NCI-H1092 treated with DMSO at 0.1 percent for 48 hours (cell line): ENCODE measurements at places on chromosomes 1 and 21.

DNA sequence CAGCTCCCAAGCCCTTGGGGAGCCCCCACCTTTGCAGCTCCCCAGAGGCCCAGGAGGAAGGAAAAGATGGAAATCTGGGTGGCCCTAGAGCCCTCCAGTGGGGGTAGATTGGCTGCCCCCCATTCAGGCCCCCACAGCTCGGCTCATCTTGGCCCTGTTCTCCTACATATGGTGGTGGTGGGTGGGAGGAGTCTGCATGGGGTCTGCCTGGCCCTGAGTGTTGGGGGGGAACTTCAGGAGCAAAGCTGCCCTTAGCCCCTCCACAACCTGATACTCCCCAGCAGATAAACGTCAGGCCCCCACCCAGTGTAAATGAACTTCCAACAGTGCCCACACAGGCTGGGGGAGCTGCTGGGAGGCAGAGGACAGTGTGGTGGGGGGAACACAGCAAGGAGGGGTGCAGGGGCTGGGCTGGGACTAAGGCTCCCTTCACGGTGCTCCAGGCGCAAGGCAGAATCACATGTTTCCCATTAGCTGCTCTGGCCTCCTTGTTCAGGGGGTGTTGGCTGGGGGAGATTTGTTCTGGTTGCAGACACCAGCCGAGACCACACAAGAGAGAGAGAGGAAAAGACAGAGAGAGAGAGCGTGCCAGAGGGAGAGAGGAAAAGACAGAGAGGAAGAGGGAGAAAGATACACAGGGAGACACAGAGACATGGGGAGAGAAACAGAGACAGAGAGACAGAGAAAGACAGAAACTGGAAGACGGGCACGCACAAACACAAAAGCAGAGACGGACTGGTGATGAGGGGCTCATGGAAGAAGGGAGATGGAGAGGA, 42.6 kb downstream of the AHDC1 start:
- no peak for DNase-seq

DNA sequence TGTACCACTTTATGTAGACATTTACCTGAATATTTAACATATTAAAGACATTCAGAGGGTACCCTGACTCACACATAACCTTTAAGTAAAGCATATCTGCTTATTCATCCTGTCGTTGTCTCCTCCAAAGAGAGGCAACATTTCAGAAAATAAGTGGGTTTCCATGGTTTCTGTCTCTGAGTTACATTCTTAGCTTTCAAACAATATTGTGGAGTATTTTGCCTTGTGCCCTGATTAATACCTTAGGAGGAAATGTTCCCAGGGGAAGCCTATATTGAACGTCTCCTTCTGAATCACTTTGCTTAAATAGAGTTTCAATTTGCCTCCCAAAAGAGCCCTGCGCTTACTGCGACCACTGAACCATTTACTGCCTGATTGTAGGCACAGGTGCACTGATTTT, 26.1 kb downstream of the PALMD start:
- no peak for DNase-seq

GRCh38 chr1:3068564-3069431, at the start of gene PRDM16:
Gene PRDM16 (plus strand): TSS chr1:3069203. CDS start chr1:3069260, 57 bp downstream.
- peak; percentile 3 for DNase-seq

GRCh38 chr1:216476341-216476740, 53.1 kb upstream of the USH2A start:
- no peak for DNase-seq

- DNase-seq: peak; percentile 75
Measured at GRCh38 chr1:165218731-165219130, 137.8 kb downstream of the LMX1A start.

GRCh38 chr1:21313203-21313885, 23.1 kb upstream of the ECE1 start:
- DNase-seq: no peak

DNA sequence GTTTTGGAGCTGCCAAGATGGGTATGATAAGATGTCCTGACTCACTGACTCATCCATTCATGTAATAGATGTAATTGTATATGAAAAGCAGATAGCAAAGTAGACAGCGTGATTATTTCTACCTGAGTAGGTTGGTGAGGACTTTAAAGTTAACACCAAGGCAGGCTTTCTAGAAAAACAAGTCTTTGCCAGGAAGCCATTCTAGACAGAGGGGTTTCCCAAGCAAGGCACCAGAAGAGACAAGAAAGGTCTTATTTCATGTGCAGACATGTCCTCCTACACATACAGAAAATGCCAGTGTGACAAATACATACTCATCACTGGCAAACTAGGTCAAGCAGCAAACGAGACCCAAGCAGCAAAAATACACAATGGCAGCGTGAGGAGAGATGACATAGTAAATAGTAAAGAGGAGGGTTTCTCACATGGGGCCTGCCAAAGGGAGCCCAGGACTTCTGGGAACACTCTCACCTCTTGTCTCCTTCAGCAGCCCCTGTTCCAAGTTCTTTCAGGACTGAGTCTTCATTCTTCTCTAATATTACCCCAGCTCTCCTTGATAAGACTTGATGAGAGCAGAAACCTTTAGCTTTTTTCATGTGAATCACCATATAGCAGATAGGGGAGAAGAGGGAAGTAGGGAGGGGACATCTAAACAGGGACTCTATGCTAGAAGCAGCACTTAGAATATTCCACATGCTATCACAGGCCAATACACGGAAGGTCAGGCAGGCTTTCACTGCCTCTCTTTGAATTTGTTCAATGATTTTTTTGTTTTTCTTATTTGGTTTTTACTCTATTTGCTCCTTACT, 114.6 kb upstream of the ATP1B1 start:
- DNase-seq: no peak

- peak; percentile 31 for DNase-seq
Measured at GRCh38 chr1:192807211-192808162, 1.4 kb upstream of the RGS2 start.

DNA sequence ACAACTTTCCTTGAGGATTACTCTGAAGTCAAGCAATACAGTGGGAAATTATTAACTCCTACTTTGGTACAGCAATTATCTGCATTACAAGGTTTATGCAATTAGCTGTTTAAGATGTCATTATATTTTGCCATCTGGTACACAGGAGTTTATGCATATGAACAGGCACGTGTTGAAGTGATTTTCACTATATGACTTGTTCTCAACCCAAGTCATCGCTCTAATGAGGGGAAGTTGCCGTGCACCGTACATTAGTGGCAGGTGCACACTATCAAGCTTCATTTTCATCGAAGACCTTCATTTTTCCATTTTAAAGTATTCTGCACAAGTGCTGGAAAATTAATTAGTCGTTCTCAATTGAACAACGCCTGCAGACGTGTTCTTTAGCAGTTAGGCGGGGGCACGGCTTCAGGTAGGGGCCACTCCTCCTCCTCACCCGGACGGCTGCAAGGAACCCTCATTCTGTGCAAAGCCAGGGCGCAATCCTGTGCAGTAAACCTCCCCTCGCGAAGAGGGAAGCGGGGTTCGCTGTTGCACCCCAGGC, 39.8 kb upstream of the NFIA start:
- no peak for DNase-seq

- no peak for DNase-seq
Measured at GRCh38 chr1:42935313-42935895, 23.3 kb downstream of the SLC2A1 start.

DNA sequence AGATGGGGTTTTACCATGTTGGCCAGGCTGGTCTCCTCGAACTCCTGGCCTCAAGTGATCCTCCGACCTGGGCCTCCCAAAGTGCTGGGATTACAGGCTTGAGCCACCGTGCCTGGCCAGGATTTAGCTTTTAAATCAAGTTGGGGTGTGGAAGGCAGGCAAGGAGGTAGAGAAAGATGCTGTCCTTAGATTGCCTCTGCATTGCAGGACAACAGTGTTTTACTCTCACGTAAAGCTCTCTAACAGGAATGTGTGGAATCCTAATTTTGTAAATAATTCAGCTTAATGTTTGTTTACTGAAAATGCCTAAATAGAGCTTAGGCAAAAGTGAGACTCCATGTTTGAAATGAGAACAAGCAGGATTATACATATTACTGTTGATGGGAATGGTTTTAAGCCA, 29.5 kb upstream of the TGFB2 start:
- no peak for DNase-seq

- no peak for DNase-seq
Measured at GRCh38 chr1:20348326-20348915, 57.7 kb downstream of the VWA5B1 start.

DNA sequence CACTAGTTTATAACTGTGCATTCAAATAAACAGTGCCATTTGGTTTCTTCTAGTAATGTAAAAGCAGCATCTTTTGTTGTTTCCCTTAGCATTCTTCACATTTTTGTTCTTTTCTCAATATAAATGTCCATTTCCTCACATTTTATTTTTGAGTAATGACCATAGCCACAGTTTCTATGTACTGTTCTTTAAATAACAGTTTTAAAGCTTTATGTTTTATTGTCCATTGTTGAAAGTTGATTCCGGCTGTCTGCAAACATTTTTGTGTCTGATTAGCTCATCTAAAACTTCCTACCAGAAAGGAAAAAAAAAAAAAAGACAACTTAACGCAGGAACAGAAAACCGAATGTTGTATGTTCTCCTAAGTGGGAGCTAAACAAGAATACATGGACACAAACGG, 139.7 kb downstream of the MAGI3 start:
- no peak for DNase-seq

GRCh38 chr1:85847356-85847755, 139.1 kb upstream of the ZNHIT6 start:
- DNase-seq: no peak

DNA sequence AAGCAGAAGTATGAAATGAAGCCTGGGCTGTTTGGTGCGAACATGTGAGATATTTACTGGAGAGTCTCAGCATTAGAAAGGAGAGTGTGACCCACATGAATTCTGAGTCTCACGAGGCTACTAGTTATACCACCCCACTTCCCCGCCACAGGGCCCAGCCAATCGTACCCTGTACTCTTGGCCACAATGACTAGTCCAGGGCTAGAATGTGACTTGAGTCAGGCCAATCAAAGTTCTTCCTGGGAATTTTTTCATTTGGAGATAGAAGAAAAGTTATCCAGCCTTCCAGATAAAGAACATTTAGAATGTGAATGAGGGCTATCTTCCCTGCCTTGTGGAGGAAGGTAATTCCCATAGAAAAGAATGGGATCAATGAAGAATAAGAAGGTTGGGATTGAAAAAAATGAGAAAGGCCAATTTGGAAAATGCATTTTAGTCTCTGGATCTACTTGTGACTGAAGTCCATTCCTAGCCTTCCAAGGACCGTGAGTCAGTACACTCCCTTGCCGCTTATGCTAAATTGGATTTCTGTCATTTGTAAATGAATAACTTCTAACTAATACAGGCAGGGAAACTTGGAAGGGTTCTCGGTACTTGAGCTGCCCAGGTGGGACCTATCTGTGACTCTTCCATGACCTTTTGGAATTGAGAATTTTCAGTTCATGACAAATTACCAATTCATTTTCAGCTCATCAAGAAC, 12.3 kb upstream of the RIMKLA start:
- no peak for DNase-seq

- DNase-seq: no peak
Measured at GRCh38 chr1:172628401-172628800, 30.5 kb upstream of the FASLG start.

DNA sequence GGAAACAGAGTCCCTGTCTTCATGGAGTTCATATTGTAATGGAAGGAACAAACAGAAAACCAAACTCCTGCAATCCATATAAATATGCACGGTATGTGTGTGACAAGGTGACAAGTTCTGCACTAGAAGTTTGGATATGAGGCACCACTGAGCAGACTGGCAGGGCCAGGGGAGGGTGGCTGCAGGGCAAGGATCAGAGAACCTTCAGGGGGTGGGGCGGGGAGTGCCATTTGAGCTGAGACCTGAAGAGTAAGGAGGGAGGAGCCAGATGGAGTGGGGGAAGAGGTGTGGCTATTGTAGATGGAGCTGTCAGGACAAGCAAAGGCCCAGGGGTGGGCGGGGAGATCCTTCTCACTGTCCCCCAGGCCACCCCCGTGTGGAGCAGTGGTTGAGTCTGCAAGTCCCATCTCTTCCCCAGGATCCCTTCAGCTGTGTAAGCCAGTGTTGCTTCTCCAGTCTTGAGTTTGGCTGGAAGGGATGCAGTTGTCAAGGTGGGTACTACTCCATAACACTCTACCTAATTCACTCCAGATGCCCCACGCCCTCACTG, 76.4 kb downstream of the ATP5PO start:
- DNase-seq: no peak

DNA sequence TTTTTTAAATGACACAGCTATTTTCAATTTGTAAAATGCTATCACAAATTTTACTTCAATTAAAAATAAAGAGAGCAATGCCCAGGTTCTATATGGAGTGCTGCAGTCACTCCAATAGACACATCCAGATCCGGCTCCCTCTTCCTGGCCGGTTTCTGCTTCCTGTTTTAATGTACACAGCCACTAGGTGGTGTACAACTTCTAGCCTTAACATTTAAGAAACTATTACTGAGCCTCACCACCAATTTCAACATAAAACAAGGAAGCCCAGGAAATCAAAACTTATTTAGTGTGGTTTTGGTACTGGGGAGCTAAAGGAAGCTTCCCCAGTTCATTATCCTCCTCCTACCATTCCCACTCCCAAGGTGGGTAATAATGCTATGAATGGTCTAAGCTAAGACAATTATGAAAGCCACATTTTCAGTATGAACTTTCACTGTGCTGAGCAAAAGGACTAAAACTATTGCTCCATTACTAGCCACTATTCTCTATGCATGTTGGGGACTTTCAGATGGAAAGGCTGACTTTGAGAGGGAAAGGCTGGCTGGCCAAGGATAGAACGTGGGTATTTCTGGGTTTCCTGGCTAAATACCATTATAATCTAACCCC, 25.5 kb upstream of the MTMR11 start:
- peak; percentile 77 for DNase-seq

DNA sequence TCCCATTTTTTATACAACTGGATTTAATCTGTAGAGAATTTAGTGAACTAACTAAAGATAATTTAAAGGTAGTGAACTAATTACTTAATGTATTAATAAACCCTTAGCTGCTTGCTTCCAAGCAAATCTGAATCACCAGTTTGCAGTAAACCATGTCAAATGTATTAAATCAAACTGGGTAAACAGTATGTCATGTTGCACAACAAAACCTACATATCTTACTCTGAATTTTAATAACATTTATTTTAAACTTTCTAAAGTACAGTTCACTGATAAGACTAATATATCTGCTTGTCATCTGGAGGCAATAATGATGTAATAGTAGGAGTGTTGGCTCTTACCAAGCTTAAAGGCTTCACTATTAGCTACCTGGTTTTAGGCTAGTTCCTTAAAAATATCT, 52.5 kb upstream of the SCYL3 start:
- DNase-seq: no peak

- DNase-seq: no peak
Measured at GRCh38 chr1:24803220-24803619, 58.0 kb downstream of the CLIC4 start.
